Vagina (tissue), 2 donors: ENCODE measurements at places on chromosomes 5 and 9.

DNA sequence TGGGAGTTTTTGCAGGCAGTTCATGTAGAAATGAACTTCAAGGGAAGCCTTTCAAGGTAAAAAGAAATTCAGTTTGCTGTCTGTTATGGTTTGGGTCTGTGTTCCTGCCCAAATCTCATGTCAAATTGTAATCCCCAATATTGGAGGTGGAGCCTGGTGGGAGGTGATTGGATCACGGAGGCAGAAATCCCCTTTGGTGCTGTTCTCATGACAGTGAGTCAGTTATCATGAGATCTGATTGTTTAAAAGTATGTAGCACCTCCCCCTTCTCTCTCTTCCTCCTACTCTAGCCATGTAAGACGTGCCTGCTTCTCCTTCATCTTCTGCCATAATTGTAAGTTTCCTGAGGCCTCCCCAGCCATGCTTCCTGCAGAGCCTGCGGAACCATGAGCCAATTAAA is 341.4 kb downstream of the ARHGEF28 start:
- no peak for DNase-seq

DNA sequence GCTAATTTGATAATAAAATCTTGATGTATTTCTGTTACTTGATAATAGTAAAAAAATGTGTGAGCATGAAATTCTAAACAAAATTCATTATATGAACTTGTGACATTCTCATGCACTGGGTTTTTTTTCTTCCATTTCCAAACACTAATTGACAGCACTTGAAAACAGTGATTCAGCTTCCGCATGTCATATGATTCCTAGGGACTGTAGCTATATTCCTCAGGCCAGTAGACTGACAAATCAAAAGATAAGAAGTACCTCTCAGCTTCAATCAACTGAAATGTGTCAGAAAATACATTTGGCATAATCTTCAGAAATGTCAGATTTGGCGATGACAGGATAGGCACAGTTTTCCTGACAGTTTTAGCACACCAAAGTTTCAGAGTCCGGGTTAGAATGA is 52.5 kb downstream of the EFNA5 start:
- no peak for DNase-seq

GRCh38 chr5:149069711-149070110 is 6.8 kb upstream of the SH3TC2 start:
- no peak for DNase-seq

- no peak for DNase-seq
Measured at GRCh38 chr9:22446950-22447617, 460 bp downstream of the DMRTA1 start.

GRCh38 chr9:15205632-15206420 is 101.2 kb downstream of the TTC39B start:
- DNase-seq = no peak

DNA sequence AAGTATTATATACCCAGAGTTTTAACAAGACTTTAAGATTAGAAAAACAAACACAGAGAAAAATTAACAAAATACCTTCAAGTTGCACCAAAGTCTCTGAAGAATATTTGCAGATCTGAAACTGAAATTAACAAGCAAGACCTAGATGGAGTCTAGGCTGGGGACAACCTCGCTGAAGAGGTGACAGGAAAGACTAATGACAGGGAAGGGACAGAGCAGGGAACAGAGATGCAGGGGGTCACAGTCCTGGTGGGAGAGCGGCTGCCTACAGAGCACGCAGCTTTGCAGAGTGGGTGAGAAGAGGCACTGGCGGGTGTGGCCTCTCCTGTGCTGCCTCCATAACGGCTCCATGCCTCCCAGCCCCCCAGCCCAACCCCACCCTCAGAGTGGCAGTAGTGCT is 13.5 kb downstream of the RETREG1 start:
- no peak for DNase-seq

- no peak for DNase-seq
Measured at GRCh38 chr9:134544388-134545214, 97.0 kb upstream of the COL5A1 start.

DNA sequence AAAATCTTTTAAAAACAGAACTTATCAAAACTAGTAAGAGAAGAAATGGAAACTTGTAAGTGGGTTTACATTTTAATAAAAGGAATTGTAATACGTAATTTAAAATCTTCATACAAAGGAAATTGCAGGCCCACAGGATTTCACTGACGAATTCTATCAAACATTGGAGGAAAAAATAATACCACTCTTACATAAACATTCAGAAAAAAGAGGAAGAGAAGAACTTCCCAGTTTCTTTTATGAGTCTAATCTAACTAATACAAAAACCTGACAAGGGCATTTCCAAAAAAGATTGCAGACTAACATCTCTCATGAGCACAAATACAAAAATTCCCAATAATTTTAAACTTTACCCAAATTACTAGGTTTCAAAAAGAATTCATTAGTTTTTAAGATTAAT is 149.0 kb downstream of the RANBP17 start:
- no peak for DNase-seq

GRCh38 chr9:99104459-99105151 is at the start of gene TGFBR1:
Gene TGFBR1, plus strand, starts transcription at chr9:99105113. Its CDS starts 93 bp downstream, at chr9:99105206.
- DNase-seq = peak; percentile 92

DNA sequence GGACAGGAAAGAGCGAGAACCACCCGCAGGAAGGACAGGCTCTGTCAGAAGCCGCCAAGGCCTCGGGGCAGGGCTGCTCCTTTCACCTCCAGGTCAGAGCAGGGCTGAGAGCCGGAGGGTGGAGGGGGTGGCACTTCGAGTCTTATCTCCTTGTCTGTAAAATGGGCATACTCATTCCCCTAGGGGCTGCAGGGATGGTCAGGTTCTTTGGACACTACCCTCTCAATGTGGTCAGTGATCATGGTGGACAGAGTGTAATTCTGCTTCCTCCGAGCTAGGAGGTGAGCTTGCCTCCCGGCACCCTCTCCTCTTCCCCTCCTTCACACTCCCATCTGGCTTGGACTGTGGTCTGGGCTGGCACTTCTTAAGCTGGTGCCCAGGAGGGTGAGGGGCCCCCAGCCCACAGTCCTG is 39.6 kb downstream of the RGS3 start:
- no peak for DNase-seq

DNA sequence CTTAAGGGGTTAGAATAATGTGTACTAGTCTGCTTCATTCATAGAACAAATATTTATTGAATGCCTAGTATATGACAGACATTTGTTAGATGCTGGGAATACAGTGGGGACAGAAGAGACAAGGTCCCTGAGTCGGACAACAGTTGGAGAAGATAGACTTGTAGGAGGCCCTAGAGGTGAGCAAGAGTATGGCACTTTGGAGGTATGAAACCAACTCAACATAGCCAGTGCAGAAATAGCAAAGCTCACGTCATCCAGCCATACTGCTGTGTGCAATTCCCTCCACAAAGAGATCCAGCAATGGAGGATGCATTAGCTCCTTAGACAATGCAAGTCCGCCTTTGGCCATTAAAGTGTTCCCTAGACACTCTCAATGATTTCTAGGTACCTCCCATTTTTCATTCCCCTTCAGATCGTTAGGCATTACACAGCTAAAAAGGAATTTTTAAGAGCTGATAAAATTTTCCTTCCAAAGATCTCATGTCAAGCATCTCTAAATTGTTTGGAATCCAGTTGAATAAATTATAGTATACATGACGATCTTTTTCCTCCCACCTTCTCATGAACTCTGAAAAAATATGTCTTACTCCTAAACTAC is 1949.6 kb upstream of the WWC1 start:
- DNase-seq = no peak

- DNase-seq = no peak
Measured at GRCh38 chr5:128446-128845, 36.5 kb downstream of the PLEKHG4B start.

- DNase-seq = no peak
Measured at GRCh38 chr9:10773136-10773535, 160.3 kb upstream of the PTPRD start.

GRCh38 chr9:37342895-37343294 is 79.6 kb upstream of the GRHPR start:
- no peak for DNase-seq

- DNase-seq = no peak
Measured at GRCh38 chr5:124056991-124057723, 545.2 kb downstream of the CSNK1G3 start.

GRCh38 chr9:69555802-69556201 is 116.4 kb downstream of the APBA1 start:
- no peak for DNase-seq

DNA sequence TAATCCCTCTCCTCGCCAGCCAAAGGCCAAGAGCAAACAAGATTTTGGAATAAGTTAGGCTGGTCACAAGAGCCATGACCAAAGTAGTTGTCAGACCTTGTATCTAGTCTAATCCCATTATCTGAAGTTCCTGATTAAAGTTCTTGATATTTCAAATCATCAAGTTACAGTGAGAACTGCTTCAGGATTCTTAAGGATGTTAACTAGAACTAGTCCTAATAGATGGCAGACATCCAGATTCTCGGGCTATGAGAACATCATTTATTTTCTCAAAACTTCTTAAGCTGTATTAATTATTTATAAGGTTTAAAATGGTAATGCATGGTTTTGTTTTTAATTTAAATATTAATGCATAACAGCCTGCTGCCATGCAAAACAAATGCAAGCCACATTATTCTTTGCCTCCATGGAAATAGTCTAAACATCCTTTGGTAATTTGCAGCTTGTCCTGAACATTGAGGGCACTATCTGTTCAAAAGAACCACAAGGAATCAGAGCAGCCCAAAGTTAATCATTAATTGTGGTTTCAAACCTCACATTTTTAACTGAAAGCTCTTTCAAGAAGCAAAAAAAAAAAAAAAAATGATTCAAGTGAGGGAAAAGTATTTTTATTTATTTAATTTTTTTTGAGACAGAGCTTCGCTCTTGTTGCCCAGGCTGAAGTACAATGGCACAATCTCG is 95.1 kb downstream of the TTC39B start:
- DNase-seq = no peak

- DNase-seq = no peak
Measured at GRCh38 chr5:59800347-59800893, 93.1 kb downstream of the PDE4D start.

- no peak for DNase-seq
Measured at GRCh38 chr5:152218694-152219093, 186.4 kb downstream of the NMUR2 start.

- no peak for DNase-seq
Measured at GRCh38 chr5:16131878-16132277, 47.7 kb downstream of the MARCHF11 start.

GRCh38 chr5:90767710-90768109 is 209.1 kb downstream of the ADGRV1 start:
- no peak for DNase-seq

GRCh38 chr5:41925555-41925951 is 472 bp downstream of the FBXO4 start:
- DNase-seq = no peak

DNA sequence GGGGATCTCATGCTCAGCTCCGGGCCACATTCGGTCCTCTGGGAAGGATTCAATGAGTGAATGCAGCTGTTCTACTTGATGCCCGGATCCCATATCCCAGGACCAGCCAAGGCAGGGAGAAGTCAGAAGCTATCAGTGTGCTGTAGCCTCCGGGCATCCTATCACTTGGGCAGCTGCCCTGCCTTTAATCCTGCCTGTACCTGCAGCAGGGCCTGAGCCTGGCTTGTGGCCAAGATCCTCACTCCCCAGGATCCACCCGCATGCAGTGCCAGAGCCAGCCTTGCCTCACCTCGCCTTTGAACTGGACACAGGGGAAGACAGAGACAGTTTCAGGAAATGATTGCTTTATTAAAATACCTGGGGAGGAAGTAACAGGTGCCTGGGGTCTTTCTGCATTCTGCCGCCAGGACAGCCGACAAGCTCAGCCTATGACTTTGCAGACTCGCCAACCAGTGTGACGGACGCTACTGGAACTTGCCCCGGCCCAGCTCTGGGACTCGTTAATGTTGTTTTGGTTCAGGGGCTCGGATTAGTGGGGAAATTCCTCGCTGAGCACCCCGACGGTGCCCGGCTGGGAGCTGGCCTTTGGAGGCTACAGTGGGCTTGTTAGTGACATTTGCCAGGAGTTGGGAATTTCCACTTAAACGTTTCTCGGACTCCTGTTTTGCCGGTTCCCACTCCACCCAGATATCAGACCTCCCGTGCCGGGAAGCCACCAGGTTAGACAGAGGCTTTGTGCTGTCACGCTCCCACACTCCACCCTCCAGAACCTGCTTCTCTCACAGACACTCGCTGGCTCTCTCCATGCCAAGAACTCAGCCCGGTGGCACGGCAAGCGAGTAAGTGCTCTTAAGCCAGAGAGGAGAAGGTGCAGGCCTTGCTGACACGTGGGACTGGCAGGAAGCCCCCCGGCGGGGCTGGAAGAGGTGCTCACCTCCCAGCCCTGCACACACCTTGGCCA is 721 bp downstream of the PTGES start:
- DNase-seq = no peak

DNA sequence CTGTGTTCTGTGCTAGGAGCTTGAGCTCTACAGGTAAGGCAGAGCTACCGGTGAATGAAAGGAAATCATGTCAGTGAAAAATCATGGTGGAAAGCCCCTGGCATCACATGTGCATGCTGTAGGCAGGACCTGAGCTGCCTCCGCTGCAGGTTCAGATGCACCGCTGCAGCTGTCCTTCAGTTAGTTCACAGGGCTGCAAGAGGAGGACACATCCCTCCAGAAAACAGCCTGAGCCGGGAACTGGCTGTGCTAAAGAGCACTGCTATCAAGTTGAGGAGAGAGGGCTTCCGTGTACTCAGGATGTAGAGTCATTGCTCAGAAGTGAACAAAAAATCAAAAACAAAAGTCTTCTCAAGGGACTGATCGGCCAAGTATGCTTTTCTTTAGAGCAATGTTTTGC is 138.6 kb downstream of the ERCC6L2 start:
- DNase-seq = no peak

DNA sequence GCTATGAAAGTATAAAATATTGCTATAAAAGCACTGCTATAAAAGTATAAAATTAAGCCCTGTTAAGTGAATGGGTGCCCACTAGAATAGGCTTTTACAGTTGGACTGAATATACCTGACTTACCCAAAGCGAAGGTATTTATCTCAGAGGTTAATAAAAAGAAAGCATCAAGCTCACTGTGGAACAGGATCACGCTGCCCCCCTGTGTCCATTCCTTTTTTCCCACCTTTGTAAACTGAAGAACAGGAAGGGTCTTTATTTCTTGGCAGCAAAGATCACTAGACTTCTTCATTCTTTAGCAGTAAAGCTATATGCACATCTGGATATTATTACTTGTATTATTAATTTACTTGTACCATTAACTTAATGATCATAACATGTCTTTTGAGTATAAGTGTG is 22.1 kb upstream of the PLPP6 start:
- DNase-seq = no peak

DNA sequence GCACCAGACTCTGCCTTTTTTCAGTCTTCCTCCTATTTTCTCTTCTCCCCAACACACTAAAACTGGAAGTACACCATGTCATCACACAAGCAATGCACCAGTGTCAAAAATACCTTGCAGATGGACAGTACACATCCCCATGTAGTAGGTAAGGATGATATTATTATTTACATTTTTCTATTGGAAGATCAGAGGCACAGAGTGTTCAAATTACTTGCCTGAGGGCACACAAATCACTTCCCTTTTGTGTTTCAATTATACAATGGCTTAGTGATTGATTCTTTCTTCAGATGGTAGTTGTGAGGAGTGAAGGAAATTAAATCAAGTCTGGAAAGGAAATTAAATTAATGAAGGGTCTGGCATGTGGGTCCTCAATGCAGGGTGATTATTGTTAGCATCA is 39.6 kb downstream of the CTSL start:
- no peak for DNase-seq

GRCh38 chr9:87751423-87751822 is 25.5 kb downstream of the CTSL start:
- DNase-seq = no peak
